ENCODE measurements at places on chromosomes 7 and 10.

GRCh38 chr7:76051840-76052239, 3.9 kb downstream of the MDH2 start:
- DNase-seq, result no peak

DNA sequence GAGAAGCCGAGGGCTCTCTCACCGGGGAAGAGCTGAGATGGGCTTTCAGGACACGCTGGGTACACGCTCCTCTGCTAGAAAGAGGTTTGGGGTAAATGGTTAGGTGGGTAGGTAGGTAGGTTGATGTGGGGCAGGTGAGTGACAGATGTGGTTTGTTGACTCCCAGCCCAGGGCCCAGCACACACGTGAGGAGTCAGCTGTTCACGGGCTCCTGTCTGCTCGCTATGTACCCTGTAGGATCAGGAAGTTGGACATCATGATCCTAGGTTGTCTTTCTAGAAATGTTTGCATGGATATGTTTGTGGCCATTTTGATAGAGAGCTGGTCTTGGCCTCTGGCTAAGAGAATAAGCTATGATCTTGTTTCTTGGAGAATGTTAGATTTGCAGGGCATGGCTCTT, 109.0 kb downstream of the TACC2 start:
- no peak for DNase-seq

DNA sequence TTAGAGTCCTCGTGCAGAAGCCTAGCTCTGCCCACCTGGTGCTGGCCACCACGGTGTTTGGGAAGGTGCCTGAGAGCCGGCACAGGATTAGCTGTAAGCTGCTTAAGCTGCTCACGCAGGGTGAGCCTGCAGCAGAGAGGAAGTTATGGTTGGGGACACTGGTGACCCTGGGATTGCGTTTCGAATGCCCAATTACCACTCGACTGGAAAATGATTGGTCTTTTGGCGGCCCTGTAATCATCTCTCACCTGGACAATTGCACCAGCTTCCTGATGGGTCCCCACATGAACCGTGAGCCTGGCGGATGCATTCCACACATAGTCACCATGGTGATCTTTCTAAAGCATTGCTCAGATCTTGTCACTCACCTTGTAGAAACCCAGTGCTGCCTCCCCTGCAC, 442.3 kb upstream of the ZMIZ1 start:
- DNase-seq, result no peak

GRCh38 chr10:8477300-8477699, 422.8 kb downstream of the GATA3 start:
- no peak for DNase-seq

- DNase-seq, result no peak
These were observed 38.3 kb downstream of the C1QL3 start for GRCh38 chr10:16483241-16483917.

DNA sequence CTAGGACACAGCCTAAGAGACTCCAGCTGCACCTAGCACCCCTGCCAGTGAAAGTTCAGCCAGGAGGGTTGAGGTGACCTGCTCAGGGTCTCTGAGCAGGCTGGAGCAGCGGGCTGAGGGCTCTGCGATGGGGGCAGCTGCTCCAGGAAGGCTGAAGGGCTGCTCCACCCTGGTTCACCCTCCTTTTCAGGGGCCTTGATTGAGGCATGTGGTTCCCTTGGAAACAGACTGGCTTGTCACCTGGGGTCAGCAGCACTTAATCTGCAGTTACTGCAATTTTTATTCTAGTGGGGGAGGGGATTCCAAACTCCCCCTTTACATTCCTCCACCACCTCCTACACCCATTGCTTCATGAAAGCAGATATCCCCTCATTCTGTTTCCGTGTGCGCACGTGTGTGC, 85.3 kb upstream of the UNC5B start:
- no peak for DNase-seq

- DNase-seq, result no peak
These were observed 75.9 kb upstream of the NXPH1 start for GRCh38 chr7:8357536-8357935.

- DNase-seq, result no peak
These were observed 494.5 kb downstream of the DNAJB6 start for GRCh38 chr7:157831143-157831905.

- DNase-seq, result no peak
These were observed 29.7 kb downstream of the MKLN1 start for GRCh38 chr7:131357282-131357880.

DNA sequence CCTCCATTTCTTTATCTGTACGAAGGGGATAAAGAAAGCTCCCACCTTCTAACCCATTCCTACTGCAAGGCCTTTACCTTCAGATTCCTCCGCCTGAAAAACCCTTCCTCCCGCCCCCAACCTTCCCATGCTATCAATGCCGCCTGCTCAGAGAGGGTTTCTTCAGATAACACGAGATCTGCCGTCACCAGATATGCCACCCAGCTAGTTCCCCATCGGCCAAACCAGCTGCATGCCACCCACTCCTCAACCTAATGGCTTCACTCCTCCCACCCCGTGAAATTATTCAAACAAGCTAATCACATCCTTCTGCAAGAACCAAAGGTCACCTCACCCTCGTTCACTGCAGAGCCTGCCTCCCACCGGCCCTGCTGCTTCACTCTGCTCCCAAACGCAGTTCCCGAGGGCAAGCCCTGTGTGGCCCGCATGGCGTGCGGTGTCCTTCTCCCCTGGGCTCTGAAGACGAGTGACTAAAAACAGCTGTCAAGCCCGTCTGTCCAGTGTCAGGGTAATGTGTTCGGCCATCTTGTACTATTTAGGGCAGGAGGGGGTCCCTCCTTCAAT, 46.8 kb upstream of the TMEM213 start:
- DNase-seq, result no peak

DNA sequence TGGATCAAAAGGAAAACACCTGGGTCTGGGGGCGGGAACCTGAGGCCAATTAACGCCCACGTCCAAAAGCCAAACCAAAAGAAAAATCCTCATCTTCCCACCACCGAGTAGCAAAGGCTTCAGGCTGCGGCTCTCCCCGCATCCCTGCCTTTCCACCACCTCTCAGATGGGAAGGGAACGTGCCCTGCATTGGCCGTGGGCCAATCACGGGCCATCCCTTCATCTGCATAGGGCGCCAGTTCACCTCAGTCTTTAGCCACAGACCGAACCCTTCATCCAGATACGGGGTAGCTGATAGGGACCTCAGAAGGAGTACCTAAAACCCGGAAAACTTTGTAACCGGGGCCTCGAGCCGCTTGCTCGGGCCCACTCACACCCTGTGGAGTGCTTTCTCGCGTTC, 626 bp downstream of the PRPF18 start:
- DNase-seq, result peak; percentile 36

DNA sequence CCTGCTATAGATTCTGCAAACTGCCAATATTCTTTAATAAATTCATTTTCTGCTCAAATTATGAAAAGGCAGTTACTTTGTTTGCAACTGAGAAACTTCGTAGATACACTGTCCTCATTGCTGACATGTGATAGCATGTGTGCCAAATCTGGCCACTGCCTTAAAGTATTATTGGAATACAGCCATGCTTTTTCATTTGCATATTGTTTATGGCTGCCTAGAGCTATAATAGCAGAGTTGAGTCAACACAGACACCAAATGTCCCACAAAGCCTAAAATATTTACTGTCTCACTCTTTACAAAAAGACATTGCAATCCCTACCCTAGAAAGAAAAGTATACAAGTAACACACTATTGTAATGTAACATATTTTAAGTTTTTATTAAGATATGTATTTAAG, 647.4 kb downstream of the XPNPEP1 start:
- DNase-seq, result peak; percentile 34
